ENCODE measurements at places on chromosomes 2 and 18.

DNA sequence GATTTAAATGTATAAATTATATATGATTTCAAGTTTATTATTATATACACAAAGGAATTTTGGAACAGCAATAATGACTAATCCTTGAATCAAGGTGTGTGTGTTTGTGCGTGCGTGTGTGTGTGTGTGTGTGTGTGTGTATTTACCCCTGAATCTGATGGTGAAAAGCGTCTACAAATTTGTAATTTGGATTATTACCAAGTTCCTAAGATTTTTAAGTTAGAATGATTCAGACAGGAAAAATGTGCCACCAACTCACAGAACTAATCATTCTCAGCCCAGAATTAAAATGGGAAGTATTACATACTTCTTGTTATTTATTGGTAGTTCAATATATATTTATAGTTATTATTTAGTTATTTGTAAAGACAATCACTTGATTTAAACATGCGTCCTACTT, 12.3 kb downstream of the CALCRL start:
- DNase-seq = no peak

DNA sequence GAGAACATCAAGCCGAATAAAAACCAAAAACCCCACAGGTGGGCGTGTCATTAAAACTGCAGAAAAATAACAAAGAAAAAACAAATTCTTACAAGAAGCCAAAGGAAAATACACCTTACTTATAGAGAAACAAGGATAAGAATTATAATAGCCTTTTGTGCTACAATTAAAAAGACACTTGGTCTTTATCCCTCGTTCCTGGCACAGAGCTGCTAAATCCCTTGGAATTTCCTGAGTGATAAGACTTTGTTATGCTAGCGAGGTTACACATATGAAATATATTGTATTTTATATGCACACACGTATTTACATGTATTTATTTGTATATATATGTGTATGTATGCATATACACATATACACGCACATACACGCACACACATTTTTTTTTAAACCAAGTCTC, 325.3 kb upstream of the TFPI start:
- DNase-seq = no peak

DNA sequence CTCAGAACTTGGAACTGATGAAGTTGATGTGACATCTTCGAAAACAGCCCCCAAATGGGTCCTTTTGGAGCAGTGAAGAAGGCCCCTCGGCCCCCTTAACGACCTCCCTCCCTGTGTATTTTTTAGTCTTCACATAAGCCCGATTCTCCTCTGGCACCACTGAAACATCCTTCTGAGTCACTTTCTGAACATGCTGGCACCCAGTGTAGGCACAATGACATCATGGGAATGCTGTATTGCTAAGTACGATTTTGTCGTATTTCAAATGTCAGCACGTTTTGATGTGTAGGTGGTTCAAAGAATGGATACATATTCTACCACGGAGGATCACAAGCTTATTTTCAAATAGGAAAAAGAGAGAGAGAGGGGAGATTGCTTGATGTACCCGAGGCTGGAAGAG, 111.7 kb upstream of the RIOK3 start:
- DNase-seq = no peak

DNA sequence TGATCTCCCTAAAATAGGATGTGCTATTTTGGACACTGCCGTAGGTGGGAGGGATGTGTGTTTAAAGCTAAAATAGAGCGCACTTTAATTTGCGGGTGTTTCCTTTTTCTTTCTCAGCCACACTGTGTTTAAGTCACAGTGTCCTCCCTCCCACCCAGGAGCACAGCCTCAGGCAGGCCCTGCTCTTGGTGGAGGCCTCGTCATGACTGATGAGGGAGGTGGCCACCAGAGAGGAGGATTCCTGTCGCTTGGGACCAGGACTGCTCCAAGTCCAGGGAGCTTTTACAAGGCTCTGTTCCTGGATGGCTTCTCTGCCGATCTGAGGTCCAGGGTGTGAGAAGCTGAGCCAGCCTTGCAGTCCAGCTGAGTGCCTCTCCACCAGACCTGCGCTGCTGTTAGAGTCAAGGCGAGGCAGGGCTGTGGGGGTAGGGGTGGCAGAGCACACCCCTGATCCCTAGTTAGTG, 33.5 kb downstream of the INPP4A start:
- no peak for DNase-seq

DNA sequence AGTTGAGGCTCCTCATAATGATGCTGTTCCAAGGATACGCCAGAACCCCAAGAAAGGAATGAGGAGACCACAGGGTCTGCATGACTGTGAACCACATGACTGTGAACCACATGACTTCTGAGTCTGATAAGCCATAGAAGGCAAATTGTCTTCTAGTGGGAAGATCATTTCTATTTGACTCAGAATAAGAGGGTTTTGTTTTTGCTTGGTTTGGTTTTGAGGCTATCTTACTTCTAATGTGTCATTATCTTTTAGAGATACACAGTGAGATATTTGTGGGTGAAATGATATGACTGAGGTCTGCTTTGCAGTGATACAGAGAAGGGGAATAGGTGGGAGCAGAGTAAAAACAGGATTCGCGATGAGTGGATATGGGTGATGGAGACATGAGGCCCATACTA, 28.9 kb upstream of the BCL2L11 start:
- no peak for DNase-seq

DNA sequence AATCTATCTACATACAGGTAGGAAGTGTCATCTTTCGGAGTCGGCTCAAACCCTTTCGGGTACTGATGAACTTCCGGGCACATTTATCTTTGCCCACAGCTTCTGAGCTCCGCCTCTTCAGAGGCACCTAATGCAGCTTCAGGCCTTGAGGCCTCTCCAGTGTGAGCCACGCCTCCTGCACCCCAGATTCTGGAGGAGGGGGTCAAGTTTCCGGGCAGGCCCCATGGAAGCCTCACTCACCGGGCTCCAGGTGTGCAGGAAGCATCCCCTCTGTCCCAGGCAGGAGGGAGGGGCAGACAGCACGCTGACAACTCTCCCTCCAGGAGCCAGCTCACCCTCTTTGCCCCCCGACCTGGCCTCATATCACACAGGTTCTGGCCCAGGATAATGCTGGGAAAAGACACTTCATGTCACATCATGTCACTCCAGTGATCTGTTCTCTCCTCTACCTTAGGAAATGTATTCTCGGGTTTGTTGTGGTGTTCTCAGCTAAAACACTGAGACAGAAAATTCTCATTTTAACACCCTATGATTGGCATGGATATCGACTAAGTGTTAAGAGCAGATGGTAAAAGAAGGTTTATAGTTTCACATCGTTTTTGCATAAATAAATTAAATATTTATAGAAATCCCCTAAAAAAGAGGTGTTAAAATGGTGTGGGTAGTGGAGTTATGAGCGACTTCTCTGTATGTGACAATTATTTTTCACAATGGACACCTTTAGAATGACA, 46.2 kb upstream of the COPS8 start:
- no peak for DNase-seq

GRCh38 chr2:84954329-84954728, 16.6 kb upstream of the KCMF1 start:
- no peak for DNase-seq

DNA sequence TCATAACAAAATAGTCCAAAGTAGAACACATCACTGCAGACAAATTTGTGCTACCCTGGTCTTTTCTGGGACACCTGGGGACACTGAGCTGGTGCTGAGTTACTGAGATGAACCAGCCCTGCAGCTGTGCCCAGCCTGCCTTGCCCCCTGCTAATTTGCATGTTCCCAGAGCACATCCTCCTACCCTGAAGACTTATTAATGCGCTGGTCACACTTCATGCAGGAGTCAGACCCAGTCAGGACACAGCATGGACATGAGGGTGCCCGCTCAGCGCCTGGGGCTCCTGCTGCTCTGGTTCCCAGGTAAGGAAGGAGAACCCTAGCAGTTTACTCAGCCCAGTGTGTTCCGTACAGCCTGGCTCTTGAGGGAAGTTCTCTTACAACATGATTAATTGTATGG, 1518.3 kb downstream of the RPIA start:
- no peak for DNase-seq

- no peak for DNase-seq
These were observed 5.9 kb downstream of the CTLA4 start for GRCh38 chr2:203873461-203873860.

DNA sequence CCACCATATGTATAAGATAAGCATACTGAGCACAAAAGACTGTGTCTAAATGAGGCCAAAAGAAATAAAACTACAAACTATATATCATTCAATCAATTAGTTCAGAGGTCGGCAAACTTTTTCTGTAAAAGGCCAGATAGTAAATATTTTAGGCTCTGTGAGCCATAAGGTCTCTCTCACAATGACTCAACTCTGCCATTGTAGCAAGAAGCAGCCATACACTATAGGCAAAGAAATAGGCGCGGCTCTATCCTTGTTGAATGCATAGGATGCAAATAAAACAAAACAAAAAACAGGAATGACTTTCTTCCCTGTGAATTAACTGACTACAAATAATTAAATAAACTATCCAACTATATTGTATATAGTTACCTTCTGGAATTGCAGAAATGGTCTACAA, 8.6 kb upstream of the CCDC88A start:
- no peak for DNase-seq

DNA sequence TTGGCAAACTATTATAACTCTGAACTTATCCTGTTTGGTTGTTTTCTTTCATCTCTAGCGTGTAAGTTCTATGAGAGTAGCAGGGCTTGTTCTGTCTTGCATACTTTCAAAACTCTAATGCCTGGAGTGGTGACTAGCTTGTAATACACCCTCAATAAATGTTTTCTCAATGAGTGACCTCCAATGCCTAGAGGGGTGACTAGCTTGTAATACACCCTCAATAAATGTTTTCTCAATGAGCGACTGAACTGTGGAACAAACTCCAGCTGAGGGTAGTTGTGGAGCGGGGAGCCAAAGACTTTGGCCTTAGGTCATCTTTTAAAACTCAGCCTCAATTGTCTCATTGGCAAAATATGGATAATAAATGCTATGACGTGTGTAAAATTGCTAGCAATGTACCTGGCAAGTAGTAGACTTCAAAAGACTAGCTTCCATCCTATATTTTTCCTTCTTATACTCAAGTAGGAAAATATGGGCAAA, 1.8 kb downstream of the GPD2 start:
- DNase-seq = no peak

- DNase-seq = no peak
These were observed 48.3 kb upstream of the ZC3H15 start for GRCh38 chr2:186437719-186438118.

- DNase-seq = peak; percentile 12
These were observed 10.5 kb downstream of the GLI2 start for GRCh38 chr2:120746144-120746543.

- no peak for DNase-seq
These were observed 58.1 kb upstream of the SDC1 start for GRCh38 chr2:20282916-20283592.

- no peak for DNase-seq
These were observed 30.2 kb downstream of the LIMS1 start for GRCh38 chr2:108564510-108564909.

All from stimulated activated CD8-positive, alpha-beta memory T cell treated with anti-CD3 and anti-CD28 coated beads, Interleukin-4, amount 100 ng/mL, for 48 hours (primary cell).